GM20000 (cell line): ENCODE measurements at places on chromosomes 3 and 15.

- DNase-seq = no peak
Observed at GRCh38 chr3:139653582-139653981, 24.2 kb downstream of the NMNAT3 start.

DNA sequence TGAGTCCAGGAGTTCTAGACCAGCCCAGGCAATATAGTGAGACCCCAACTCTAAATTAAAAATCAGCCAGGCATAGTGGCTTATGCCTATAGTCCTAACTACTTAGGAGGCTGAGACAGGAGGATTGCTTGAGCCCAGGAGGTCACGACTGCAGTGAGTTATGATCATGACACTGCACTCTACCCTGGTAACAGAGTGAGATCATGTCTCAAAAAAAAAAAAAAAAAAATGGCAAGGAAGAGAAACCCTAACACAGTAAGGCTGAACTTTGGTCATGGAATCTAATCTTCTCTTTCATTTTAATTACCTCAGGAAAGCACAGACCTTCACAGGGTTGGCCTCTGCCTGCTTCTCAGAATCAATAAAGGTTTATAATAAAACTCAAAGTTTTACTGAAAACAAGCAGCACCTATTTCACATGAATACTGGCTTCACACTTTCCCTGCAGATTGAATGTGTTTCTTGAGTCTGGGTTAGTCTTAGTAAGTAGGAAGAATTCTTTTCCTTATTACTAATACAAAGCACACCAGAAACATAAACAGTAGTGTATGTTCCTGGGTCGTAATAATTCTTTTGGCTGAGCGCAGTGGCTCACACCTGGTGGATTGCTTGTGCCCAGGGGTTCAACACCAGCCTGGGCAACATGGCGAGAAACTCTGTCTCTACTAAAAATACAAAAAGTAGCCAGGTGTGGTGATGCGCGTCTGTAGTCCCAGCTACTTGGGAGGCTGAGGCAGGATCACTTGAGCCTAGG lies 11.6 kb upstream of the NR2C2 start:
- DNase-seq = no peak

GRCh38 chr15:83046558-83047127 lies 20.4 kb downstream of the BTBD1 start:
- DNase-seq = no peak

DNA sequence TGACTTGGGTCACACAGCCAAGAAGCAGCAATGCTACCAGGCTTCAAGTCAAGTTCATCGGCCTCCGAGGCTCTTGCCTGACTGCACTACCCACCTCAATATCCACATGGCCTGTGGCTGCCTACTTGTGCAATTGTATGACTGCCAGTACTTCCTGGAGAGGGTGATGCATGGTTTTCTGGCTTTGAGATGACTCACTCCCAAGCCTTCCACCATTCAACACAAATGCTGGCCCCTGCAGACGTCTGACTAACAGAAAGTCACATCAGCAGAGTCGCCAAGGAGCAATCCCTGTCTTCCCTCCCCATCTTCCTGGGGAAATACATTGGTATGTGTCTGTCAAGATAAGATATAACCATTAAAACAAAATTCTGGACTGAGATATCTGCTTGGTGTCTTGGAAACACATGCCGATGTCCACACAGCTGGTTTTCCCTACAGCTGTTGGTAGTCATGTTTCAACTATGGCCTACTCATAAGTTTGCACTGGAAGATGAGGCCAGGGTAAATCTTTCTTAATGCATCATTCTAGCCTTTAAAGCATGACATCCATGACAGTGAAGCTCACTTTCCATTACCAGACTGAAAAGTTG lies 79.6 kb upstream of the SPATA12 start:
- no peak for DNase-seq

DNA sequence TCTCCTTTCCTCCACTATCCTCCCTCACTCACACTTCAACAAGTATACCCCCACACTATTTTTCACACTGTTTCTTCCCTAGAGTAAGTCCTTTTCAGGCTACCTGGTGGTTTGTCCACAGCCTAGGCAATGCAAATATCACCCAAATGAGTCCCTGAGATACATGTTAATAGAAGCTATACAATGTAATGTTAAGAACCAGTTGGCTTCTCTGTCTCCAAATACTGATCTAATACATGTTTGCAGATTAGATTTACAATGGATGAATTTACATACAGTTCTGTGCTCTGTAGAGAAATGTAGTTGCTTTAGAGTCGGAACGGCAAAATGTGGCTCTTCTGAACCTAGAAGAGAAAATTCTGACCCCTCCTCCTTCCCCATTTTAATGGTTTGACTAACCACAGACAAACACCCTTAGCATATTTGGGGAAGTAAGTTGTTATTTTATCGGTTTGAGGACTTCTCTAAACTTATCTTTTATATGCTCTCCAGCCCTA lies 63.6 kb upstream of the MBNL1 start:
- DNase-seq = peak; percentile 46
